H1 (cell line): ENCODE measurements at places on chromosomes 1 and 21. TPM values are rescaled to one million over a fixed set of nuclear protein-coding genes. Genes with fewer than 3 reads are reported as not detected.
A peak's percentile ranks its signal among the peaks of the same experiment; 100 is the strongest.

DNA sequence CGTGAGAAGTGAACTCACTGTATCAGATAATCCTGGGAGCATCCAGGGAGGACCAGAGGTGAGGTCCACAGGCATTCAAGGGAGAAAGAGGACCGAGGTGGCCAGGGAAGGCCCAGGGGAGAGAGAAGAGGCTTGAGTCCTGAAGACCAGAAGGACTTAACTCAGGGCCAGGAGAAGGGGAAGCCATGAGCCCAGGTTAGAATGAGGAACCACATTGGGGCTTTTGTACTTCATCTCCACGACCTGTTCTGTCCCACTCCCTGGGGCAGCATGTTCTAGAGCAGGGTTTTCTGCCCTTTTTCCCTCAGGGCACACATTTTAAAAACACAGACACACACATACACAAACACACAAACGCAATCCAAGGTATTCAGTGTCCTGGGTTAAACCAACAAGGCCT lies 8.4 kb downstream of the LGR6 start:
- H3K4me1 ChIP-seq, result no peaks in the 10 kb centered on the region
- no peaks in the 10 kb centered on the region for H3K36me3 ChIP-seq
- H3K27ac ChIP-seq, result no peak overlapping the region; the same call in 1 of the 2 replicates

ZNF648 gene
- 0.20 and 0.23 TPM in 2 replicates for total RNA-seq

- H3K36me3 ChIP-seq, result peaks cover 15% of the 10 kb centered on the region
- H3K27ac ChIP-seq, result no peak overlapping the region
- H3K4me3 ChIP-seq, result no peak overlapping the region
- H3K4me1 ChIP-seq, result peaks cover 4% of the 10 kb centered on the region
- no peaks in the 10 kb centered on the region for H3K27me3 ChIP-seq
- no peak for DNase-seq
Observed at GRCh38 chr1:224223819-224224714, 41.0 kb downstream of the DEGS1 start.

IVL gene
- not detected in 2 replicates for total RNA-seq

DNA sequence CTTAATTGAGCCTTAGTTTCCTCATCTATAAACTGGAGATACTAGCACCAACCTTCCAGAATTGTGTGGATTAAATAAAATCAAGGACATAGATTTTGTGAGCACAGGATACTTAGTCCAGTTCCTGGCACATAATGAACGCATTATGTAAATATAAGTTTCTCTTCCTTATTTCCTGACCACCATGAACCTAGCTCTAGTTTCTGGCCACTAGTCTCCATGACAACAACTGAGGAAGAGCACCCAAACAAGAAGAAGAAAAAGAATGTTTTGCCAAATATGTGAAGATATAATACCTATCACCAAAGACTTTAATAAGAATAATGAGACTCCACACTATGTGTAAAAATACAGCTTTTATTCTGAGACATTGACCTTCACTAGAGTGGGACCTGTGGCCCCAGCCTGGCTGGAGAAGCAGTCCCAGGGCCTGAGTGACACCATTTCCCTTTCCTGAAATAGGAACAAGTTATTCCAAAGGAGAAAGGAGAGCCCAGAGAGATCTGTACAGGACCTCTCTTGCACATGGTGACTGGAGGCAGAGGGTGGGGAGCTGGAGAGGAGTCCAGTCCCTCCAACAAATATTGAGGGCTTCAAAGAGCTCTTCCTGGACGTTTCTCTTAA lies 940 bp upstream of the USF1 start:
- no peak for DNase-seq
- peaks cover 9% of the 10 kb centered on the region; the same call in 1 of the 2 replicates for H3K36me3 ChIP-seq
- peak overlapping the region; percentile 97 for H3K27ac ChIP-seq
- H3K4me3 ChIP-seq, result peak overlapping the region; percentile 81
- peaks cover 3% of the 10 kb centered on the region for H3K4me1 ChIP-seq

DNA sequence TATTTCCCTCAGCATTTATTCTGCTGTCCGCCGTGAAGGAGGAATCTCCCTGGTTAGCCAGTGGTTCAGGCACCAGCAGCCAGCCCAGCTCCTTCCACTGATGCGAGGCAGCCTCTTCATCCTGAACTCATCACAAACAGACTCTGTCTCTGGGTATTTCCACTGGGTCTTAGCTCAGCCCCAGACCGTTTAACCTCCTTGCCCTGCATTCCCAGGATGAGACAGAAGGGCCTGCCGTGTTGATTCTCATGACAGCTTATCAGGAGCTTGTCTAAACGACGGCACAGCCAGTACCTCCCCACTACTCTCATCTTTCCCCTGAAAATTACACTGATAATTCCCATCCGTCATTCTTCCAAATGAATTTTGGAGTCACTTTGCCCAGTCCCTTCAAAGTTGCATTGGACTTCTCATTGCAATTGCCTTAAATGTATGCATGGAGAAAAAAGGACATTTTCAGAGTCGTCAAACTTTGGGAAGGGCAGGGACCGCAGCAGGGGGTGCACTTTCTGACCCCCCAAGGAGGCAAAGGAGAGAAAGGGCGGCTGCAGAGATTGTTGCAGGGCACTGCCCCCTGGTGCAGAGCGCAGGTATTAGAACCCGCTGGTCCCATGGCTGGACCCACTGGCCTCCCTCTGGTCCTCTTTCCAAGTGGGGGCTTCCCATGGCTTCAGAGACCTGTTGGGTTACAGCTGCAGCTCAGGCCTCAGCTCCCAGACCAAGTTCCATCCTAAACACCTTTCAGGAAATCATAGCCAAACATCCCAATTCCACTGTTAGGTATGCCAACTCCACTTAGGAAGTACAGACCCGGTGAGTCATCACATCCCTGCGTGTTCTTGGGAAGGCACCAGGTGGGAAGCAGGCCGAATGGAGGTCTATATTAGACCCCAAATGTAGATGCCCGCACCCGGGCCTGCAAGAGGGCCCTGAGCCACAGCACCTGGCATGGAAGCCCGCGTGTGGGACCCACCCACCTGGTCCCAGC lies 3.7 kb upstream of the MEGF6 start:
- H3K4me3 ChIP-seq, result no peak overlapping the region
- peak; percentile 80 for DNase-seq
- H3K36me3 ChIP-seq, result no peaks in the 10 kb centered on the region
- peaks cover 3% of the 10 kb centered on the region for H3K27me3 ChIP-seq
- peaks cover 30% of the 10 kb centered on the region for H3K4me1 ChIP-seq

DNA sequence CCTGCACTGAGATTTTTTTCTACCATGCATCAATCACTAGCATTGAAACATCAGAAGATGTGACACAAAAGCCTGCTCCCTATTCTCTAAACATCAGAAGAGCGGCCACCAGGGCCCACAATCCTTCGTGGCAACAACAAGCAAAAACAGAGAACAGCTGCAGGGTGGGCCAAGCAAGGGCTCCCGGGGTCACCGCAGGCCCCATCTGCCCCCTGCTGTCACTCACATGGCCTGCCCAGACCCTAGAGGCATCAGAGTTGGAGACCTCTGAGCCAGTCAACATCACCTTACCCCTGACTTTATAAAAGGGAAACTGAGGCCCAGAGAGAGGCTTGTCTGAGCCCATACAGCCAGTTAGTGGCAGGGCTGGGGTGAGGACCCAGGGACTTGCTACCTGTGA lies 1.8 kb downstream of the LAPTM5 start:
- no peak overlapping the region for H3K27ac ChIP-seq
- H3K4me3 ChIP-seq, result no peak overlapping the region
- no peaks in the 10 kb centered on the region; the same call in 1 of the 2 replicates for H3K4me1 ChIP-seq
- H3K27me3 ChIP-seq, result no peaks in the 10 kb centered on the region

DNA sequence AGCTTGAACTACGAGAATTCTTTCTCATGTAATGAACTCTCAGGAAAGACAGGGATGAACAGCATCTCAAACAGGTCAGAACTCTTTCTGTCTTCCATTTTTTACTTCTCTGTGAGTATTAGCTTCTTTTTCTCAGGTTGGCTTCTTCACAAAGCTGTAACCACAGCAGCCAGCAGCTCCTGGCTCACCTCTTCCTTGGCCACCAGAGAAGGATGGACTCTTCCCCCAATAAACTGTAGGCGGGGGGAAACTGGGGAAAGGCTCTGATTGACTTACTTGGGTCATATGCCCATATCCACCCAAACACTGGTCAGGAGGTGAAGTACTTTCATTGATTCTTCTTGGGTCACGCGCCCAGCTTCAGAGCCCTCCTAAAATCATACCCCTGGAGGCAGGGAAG lies 14.4 kb upstream of the ENAH start:
- no peak overlapping the region for H3K4me3 ChIP-seq
- DNase-seq, result peak; percentile 37
- no peaks in the 10 kb centered on the region for H3K4me1 ChIP-seq
- H3K27ac ChIP-seq, result no peak overlapping the region

DNA sequence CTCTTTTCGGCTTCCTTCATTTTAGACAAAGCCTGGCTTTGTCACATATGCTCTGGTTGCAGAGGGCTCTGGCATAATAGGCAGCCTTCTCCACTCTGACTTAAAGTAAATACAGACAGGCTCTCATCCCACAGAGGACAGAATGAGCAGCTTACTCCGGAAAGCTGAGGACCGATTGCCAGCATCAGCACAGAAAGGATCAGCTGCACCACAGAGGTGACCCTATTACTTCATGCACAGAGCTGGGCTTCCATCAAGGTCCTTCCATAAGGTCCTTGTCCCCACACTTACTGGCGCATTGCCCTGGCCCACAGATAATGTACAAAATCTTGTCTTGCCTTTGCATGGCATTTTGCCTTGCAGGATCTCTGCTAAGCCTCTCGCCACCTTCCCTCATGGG lies 67.6 kb downstream of the SEC16B start:
- no peaks in the 10 kb centered on the region for H3K4me1 ChIP-seq
- DNase-seq, result no peak
- no peak overlapping the region for H3K27ac ChIP-seq
- no peak overlapping the region for H3K4me3 ChIP-seq
- no peaks in the 10 kb centered on the region for H3K27me3 ChIP-seq
- H3K36me3 ChIP-seq, result no peaks in the 10 kb centered on the region

- no peaks in the 10 kb centered on the region for H3K27me3 ChIP-seq
- H3K27ac ChIP-seq, result no peak overlapping the region
- H3K36me3 ChIP-seq, result no peaks in the 10 kb centered on the region
- peaks cover 10% of the 10 kb centered on the region for H3K4me1 ChIP-seq
- no peak for DNase-seq
Observed at GRCh38 chr1:155137154-155137949, 1.7 kb downstream of the SLC50A1 start.

- no peak overlapping the region for H3K27ac ChIP-seq
- H3K4me3 ChIP-seq, result no peak overlapping the region
- H3K4me1 ChIP-seq, result no peaks in the 10 kb centered on the region
- no peak for DNase-seq
Observed at GRCh38 chr1:168979276-168979675, 127.2 kb upstream of the ATP1B1 start.

- no peak for DNase-seq
- no peaks in the 10 kb centered on the region for H3K36me3 ChIP-seq
- H3K27me3 ChIP-seq, result no peaks in the 10 kb centered on the region
- H3K27ac ChIP-seq, result no peak overlapping the region
- H3K4me1 ChIP-seq, result no peaks in the 10 kb centered on the region
Observed at GRCh38 chr21:27536319-27536718, 569.4 kb upstream of the ADAMTS5 start.

- no peak for DNase-seq
- H3K36me3 ChIP-seq, result no peaks in the 10 kb centered on the region
- no peak overlapping the region for H3K4me3 ChIP-seq
- no peak overlapping the region for H3K27ac ChIP-seq
- H3K4me1 ChIP-seq, result no peaks in the 10 kb centered on the region; the same call in 1 of the 2 replicates
Observed at GRCh38 chr1:173275496-173275895, 68.4 kb upstream of the TNFSF4 start.

DNA sequence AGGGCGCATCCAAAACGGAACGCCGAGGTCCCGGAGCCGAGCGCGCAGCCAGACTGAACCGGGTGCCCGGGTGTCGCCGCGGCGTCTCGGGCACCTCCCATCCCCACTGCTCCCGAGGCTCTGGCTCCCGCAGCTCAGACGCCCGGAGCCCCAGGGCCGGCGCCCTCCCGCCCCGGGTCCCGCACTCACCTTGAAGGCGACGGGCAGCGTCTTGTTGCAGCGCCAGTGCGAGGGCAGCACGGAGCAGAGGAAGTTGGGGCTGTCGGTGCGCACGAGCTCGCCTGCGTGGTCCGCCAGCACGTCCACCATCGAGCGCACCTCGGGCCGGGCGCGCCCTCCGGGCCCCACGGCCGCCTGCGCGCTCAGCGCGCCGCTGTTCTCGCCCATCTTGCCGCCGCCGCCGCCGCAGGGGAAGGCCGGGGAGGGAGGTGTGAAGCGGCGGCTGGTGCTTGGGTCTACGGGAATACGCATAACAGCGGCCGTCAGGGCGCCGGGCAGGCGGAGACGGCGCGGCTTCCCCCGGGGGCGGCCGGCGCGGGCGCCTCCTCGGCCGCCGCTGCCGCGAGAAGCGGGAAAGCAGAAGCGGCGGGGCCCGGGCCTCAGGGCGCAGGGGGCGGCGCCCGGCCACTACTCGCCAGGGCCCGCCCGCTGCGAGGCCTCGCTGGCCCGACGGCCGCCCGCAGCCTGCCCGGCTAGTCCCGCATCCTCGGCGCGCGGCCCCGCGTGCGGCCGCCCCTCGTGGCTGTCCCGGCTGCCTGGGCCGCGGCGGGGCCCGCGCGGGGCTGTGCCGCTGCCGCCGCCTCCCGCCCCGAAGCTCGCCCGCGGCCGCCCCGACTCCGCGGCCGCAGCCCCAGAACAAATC lies 447 bp downstream of the RUNX3 start:
- H3K4me3 ChIP-seq, result peak overlapping the region; percentile 61
- no peak overlapping the region for H3K27ac ChIP-seq
- H3K27me3 ChIP-seq, result peaks cover 89% of the 10 kb centered on the region
- H3K36me3 ChIP-seq, result no peaks in the 10 kb centered on the region
- DNase-seq, result no peak

DNA sequence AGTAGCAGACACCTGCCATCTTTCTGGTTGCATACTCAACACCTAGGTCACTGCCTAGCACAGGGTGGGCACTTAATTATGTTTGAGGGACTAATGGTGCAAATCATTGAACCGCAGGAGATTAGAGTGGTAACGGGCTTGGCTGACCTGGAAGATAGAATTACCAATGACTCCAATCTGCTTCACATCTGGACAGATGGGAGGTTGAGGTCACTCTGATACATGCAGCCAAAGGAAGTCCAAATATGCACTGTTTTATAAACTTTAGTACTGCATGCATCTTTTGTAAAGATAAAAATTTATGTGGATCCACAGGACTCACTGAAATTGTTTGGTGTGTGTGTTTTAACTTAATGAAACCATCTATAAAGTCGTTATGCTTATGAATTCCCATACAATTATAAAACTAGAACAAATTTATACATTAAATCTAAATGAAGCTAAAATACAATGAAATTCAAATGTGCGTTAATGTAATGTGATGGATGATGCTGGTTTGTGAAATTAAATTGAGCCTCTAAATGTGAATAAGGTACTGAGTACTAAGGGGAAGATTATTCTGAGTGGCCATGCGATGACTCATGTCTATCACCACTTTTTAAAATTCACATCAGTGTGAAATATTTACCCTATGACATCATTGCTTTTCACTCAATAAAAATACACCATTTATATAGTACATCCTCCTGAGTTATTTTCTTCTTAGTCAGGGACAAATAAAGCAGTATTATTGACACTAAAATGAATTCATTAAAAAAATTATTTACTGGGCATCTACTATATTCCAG lies 224.7 kb upstream of the FAM78B start:
- no peaks in the 10 kb centered on the region for H3K36me3 ChIP-seq
- no peak overlapping the region for H3K27ac ChIP-seq
- H3K4me1 ChIP-seq, result peaks cover 6% of the 10 kb centered on the region
- DNase-seq, result no peak
- no peaks in the 10 kb centered on the region for H3K27me3 ChIP-seq
